ENCODE measurements at places on chromosomes 11 and 22.
A peak's percentile ranks its signal among the peaks of the same experiment; 100 is the strongest.

GRCh38 chr11:35618497-35619115, 346 bp downstream of the FJX1 start:
- DNase-seq, result no peak

- DNase-seq, result no peak
Measured at GRCh38 chr22:19994851-19995610, 21.6 kb downstream of the ARVCF start.

DNA sequence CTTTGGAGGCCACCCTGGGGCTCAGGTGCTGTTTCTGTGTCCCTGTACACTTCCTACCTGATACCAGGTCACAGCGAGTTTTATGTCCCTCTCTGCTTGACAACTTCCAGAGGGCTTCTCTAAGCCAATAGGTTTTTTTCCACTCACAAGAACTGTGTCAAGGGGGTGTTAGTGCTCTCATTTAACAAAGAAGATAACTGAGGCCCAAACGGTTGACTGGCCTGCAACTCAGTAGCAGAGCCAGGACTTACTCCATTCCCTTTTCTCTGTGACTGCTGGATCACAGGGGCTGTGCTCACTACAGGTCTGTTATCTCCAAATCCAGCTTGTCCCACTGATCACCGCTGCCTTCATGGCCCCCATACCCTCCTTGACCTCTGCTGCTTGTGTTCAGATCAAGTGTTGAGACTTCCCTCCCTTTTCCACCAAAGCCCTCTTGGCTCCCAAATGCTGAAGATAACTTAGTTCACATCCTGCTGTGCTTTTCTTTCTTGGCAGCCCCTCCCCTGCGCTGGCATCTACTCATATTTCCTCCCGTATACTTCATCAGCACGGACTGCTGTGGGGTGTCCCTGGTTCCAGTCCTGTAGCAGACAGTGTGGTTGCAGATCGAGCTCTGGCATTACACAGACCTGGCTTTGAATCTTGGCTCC, 41.3 kb downstream of the POU2F3 start:
- no peak for DNase-seq

- DNase-seq, result no peak
Measured at GRCh38 chr11:128194216-128194615, 393.1 kb downstream of the ETS1 start.

DNA sequence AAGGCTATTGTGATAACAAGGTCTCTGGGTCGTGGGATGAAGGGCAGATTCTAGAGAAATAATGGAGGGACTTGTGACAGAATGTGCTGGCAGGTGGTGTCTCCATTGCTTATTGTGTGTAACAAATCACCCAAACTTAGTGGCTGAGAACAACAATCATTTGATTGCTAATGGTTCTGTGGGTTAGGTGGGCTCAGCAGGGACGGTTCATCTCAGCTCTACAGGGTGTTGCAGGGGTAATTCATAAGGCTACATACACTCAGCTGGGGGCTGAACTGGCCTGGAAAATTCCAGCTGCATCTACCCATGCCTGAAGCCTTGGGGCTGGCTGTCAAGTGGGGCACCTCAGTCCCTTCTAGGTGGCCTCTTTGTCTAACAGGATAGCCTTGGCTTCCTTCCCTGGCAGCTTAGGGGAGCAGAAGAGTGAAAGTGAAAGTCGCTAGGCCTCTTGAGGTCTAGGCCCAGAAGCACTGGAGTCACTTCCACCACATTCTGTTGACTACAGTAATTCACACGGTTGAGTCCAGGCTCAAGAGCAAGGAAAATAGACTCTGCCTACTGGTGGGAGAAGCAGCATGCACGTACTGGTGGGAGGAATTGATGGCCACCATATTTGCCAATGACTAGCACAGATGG, 308.9 kb downstream of the MN1 start:
- no peak for DNase-seq

DNA sequence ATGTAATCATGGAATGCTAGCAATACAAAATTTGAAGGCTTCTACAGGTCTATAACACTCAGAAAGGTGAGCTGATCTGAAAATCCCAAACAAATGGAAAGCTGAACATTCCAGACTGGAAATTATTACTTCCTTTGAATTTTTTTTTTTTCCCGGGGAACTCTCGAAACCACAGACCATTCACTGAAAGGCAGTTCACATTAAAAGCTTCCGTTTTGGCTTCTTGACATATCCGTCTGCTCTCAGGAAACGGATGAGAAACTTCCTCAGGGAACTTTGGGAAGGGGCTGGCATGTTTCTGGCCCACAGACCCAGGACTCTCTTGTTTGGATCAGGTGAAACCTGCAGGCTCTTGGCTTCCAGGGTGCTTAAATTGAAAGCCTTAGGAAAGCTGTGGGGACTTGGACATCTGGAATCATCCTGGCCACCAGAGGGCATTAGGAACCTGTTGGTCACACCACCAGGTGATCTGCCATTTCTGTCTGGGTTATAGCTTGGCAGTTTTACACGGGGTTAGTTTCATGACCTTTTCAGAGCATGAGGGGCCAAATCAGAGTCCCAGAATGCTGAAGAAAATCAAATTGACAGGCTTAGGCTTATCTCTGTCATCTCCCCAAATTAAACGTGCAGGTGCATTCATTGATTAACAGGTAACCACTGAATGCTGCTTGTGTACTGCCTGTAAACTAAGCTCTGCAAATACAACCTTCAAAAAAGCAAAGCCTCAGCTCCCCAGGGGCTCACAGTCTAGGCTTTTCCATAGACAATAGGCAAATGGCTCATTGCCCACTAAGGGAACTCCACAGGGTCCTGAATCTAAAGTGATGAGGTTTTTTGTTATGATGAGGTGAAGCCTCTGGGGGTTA, 22.7 kb upstream of the GRAMD1B start:
- DNase-seq, result peak; percentile 7

DNA sequence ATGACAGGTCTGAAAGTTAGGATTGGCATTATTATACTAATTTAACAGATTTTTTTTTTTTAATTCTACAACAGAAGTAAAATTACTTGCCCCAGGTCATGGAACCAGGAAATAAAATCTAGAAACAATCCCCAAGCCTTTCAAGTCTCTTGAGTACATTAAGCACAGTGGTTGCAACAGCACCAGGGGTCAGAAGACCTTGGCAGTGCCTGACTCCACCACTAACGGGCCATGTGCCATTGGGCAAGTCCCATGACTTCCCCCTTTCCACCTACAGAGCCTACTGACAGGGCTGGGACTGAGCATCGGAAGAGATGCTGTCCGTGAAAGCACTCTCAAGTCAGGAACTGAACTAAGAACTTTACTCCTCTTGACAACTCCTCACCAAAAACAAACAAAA, 98.6 kb upstream of the AKIP1 start:
- DNase-seq, result no peak

- no peak for DNase-seq
Measured at GRCh38 chr11:62747475-62748160, 6.3 kb downstream of the ZBTB3 start.

DNA sequence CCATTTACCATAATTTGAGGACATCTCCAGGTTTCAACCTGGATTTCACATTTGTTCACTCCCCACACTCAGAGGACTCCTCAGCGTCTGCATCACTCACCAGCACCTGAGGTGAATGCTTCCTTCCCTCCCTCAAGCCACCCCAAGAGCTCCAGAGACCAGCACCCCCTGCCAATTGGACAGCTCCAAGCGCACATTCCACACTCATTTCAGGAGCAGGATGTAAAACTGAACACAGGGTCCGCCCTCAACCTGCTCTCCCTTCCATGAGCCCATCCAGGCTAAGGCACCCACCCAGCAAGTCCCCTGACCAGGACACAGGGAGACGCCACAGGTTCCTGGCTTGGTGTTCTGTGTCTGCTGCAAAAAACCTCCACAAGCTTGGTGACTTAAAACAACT, 3.9 kb downstream of the SCGB1D1 start:
- no peak for DNase-seq

- DNase-seq, result no peak
Measured at GRCh38 chr22:30687358-30687757, 7.3 kb upstream of the OSBP2 start.

DNA sequence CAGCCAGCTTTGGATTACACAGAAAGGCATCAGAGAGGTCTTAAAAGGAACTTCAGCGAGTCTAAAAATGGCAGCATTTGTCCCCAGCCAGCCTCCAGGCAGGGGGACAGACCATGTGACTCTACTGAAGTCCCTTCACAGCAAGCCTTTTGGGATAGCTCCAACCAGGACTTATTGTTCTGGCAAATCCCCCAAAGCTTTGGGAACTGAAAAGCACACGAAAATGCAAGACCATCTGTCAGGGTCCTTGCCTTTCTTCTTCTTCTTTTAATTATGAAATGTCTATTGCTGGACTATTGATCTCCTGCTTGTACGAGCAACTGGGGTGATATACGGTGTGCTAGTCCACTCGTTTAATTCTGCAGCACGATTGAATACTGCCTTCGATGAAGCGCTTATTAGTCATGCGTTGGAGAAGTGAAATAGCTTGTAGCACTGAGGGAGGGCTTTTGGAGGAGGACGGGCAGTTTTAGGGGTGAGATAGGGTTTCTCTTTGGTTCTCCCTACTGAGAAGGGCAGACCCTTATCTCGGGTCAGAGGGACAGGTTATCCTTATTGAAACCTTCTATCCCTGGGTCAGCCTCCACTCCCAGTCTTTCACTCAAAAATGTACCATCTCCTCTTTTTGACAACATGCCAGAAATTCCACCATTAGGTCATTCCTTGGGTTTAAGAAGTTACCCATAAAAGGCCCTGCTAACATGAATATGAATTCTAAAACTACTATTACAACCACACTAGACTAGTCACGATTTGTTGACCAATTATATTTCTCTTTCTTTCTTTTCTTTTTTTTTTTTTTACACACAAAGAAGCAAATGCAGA, 416.4 kb downstream of the MIAT start:
- no peak for DNase-seq

- DNase-seq, result no peak
Measured at GRCh38 chr11:133920109-133920990, 36.4 kb downstream of the IGSF9B start.

All from keratinocyte (primary cell).